HS-27A (cell line): ENCODE measurements at places on chromosomes 3 and 15.

DNA sequence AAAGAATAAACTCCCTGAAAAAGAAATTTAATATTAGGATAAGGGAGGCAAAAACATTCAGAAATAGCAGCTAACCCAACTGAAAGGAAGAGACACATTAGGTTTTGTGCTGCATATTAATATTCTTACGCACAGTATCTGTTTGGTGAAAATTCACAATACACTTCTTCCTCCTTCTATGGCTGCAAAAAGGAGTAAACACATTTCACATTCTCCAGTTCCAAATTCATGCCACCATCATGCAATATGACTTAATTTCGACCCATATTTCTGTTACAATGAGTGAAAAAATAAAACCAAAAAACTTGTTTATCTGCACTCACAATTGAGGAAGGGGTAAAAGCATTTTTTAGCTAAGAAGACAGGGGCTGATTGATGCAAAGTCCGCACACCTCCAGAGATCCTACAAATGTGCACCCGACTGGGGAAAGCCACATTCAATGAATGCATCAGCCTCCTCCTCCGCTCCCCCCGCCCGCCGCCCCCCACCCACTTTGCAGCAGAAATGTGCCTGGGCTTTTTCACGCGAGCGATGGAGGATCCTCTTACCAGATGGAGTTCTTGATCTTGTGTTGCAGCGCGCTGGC, 1.0 kb downstream of the RFX7 start:
- no peak for DNase-seq

DNA sequence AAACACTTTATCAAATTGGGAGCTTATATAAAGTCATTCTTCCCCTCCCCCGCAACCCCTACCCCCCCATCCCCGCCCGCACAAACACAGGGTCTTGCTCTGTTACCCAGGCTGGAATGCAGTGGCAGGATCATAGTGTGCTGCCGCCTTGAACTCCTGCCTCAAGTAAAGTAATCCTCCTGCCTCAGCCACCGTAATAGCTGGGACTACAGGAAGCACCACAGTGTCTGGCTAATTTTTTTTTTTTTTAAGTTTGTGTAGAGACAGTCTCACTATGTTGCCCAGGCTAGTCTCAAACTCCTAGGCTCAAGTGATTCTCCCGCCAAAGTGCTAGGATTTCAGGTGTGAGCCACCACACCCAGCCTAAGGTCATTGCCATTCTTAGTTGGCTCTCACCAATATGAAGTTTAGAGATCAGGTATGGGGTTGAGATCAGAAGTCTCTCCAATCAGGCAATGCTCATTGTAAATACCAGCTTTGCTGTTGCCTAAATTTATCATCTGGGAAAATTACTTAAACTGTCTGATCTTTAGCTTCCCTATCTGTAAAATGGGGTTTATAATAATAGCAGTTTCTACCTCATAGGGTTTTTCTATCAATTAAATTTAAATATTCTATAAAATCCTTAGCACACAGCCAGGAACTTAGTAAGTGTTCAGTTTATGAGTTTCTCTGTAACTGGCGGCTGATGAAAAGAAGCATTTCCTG, 60.3 kb downstream of the TGFBR2 start:
- no peak for DNase-seq

DNA sequence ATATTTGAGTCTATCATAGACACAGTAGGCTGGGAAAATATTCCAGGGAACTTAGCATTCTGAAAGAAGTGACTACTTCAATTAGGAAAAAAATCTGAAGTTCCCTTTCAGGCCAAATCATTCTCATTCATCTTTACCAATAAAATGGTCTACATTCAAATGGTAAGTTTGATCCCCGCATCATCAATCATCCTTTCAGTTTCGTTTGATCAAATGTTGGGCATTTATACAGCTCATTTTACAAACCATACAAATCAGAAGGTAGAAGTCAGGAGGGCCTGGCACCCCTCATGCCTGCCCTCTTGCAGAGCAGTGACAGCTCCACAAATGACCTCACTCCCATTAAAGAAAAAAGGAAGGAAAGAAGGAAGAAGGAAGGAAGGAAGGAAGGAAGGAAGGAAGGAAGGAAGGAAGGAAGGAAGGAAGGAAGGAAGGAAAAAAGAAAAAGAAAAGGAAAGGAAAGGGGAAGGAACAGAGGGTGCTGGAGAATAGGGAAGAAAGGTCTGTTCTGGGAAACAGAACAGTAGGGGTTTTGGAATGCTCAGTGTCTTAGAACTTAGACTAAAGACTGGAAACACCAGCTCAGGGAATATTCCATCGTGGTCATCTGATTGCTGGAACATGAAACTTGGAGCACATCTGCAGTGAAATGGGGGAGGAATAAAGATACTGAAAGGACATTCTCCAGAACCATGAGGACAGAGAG, 86.1 kb downstream of the XXYLT1 start:
- no peak for DNase-seq

GRCh38 chr3:171374661-171375285, 85.4 kb downstream of the TNIK start:
- peak; percentile 47 for DNase-seq

DNA sequence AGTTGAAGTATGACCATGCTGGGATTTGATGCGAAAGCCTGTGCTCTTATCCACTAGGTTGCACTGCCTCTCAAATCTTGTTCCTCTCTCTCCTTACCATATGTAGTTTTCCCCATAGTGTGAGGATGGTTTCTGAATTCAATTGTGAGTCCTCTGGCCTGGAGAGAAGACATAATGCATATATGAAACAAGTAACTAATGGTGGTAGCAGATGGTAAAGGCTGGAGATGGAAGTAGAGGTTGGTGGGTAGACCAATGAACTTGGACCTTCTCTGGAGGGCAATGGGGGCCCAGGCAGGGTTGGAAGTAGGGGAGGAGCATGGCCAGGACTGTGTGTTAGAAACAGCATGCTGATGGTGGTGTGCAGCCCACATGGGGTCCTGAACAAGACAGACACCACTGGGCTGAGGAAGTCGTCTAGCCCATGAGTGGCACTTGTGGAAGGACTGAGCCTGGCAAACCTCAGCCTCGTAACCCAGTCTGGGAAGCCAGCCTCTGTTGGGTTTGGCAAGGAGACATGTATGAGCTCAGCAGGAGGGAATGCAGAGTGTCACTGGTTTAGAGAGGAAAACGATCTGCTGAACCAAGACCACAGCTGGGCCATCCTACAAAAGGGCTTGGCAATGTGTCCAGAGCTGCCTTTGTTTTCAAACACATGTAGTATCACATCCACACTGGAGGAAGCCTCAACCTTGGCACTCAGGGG, 18.5 kb upstream of the LMCD1 start:
- peak; percentile 97 for DNase-seq

DNA sequence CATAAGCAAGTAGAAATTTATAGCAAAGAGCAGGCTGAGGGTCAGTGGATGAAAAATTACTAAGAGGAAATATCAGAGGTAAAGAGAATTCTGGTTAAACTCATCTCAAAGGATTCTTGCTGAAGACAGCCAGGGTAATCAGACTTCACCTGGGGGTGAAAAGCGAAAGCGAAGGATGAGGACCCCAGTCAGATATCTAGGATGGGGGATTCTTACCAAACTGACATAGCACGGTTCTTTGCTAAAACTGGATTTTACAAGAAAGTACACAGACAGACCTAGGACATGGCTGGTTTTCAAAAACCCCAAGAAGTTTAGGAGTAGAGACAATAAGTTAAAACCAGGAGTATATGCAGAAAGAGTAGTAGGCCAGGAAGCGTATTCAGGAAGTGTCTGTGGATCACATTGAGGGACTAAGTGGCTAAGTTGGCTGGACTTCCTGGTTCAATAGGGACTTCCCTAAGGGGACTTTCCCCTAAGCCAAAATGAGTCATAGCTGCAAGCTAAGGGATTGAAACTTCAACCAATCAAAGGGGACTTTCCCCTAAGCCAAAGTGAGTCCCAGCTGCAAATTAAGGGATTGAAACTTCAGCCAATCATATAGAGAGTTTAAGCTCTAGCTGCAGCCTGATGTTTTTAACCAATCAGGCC, 2.4 kb upstream of the CFAP91 start:
- DNase-seq, result no peak

DNA sequence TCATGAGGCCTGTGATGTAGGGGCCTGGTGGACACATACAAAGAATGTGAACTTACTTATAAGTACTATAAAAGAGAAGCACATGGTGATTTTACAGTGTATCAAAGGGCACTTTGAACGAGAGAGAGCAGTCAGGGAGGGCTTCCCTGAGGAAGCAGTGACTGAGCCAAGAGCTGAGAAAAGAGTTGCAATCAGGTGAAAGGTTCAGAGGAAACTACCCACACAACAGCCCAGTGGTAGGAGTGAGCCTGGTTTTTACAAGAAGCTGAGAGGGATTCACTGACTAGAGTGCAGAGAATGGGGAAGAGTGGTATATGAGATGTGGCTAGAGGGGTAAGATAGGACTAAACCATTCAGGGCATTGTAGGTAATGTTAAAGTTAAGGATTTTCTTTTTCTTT, 57.1 kb downstream of the CALML4 start:
- no peak for DNase-seq

DNA sequence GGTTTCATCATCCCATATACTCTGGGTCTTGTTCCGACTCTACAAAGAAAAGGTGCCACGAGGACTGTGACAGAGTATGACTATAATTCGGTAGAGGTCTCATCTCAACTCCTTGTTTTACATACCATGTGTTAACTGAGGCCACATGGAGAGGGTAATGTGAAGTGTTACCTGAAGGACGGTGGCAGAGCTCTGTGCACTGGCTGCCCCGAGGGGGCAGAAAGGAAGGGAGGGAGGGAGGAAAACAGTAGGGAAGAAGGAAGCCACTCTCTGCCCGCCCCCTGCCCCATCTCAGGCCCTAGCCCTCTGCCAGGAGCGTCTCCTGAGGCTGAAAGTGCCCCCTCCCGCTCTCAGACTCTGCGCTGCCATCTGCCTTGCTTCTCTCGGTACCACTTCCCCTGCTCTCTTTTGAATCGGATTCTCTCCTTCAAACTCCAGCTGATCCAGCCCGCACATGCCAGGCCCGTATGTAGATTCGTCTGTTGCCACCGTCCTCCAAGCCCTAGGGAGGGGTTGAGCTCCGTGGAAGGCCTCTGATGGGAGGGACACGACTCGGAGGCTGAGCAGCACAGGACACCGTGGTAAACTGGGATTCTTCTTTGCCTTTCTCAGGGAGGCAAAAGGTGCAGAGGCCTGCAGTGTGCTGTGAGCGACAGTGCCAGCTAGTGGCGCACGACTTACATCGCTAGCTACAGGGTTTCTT, 70.5 kb upstream of the ATP10A start:
- no peak for DNase-seq

DNA sequence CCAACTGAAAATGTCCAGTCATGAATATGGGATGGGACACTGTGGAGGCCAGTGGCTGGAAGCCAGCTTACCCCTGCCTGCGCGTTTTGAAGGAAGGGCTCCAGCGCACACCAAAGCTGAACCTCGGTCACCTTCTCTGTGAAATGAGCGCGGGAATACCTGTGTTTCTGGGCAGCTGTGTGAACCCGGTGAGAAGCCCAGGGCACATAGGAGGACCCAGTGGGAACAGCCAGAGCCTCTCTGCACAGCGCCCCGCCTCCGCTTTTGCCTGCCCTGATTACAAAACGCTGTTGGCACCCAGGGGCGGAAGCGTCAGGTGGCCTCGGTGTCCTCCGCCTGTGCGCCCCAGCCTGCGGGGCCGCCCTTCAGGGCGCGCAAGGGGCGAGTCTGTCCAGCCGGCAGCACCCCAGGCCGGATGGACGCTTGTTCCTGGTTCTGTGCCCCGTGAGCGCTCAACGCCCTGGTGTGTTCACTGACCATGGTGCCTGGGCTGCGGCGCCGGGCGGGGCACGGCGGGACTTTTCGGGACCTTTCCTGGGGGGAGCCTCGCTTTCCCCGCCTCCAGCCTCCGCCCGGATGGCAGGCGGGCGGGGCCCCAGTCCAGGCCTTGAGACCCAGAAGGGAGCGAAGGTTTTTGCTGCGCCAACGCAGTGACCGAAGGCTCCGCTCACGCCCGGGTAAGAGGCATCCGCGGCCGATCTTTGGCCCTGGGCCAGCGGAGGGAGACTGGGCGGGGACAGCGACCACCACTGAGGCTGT, at the start of gene SQOR:
Gene SQOR, plus strand, starts transcription at position 598 of the 759 bp plus-strand sequence. CDS start 23,895 bp downstream, outside the sequence.
- no peak for DNase-seq

DNA sequence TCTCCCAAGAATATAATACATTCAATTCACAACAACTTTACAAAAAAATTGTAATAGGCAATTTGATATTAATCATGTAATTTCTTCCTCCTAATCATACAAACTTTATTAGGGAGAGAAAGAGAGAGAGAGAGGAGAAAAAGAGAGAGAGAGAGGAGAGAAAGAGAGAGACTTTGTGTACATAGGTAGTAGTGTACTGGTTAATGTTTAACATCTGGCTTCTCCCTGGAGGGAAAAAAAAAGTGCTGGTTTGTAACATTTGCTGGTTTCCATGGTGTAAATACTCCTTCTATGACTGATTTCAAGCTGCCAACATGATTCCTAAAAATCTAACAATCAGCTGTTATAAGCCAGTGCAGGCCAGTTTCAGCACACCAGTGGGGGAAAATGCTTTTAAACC, 98.0 kb upstream of the ARHGEF26 start:
- no peak for DNase-seq

DNA sequence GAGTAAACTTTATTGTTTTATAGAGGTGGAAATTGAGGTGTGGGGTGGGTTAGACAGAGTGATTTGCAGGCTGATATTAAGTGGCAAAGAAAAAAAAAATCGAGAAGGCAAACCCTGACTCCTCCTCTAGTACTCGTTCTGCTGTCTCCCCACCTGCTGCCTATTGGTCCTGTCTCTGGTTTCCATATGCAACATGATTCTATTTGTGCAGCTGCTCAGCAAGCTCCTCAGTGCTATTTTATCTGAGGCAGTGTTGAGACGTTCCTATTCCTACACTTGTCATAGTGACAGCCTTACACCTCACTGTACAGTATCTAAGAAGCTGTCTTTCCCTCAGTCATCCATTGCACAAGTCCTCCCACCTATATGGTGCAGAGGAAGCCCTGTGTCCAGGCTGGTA, 45.1 kb downstream of the RSL24D1 start:
- DNase-seq, result no peak

DNA sequence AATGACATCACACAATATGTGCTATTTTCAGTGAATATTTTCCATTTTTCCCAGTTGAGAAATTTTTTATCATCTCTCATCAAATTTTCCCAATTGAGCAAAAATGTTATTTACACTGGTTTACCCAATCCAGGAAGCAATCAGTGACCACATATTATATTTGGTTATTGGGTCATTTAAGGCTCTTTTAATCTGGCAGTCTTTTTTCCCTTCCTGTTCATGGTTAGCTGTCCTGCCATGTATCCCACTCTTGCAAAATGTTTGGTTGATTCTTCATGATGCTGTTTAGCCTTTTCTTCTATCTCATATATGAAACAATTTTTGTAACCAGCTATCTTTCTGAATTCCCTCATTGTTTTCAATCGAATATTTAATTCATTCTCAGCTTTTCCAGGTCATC, 626.0 kb downstream of the RBMS3 start:
- DNase-seq, result no peak

DNA sequence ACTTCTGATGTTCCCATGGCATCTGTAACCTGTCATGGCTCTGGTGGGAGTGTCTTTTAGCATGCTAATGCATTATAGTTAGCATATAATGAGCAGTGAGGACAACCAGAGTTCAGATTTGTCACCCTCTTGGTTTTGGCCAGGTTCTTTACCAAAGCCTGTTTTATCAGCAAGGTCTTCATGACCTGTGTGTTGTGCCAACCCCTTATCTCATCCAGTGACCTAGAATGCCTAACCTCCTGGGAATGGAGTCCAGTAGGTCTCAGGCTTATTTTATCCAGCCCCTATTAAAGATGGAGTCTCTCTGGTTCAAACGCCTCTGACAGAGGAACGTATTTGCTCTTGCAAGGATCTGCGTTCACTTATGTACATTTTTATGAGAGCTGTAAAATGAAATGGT, 60.3 kb upstream of the UTS2B start:
- DNase-seq, result no peak
